Left hindlimb (tissue), 1 donor: ENCODE measurements at places on chromosomes 7 and 10.

GRCh38 chr10:132447446-132448247 is 50.6 kb downstream of the PWWP2B start:
- DNase-seq, result no peak

DNA sequence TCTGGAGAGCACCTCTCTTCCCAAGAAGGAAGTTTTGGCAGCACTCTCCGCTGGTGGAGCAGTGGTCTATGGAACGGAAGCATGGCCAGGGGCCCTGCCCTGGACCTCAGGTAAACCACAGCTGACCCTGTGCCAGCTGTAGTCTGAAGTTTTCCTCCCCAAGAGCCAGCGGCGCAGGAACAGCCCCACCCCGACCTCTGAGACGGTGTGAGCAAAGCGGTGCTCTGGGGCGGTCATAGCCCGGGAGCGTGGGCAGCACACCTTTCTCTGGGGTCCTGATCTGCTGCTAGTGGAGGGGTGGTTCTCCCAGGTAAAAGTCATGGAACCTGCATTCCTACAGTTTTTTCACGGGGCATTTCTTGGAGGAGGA is 52.6 kb downstream of the TSPAN15 start:
- no peak for DNase-seq

DNA sequence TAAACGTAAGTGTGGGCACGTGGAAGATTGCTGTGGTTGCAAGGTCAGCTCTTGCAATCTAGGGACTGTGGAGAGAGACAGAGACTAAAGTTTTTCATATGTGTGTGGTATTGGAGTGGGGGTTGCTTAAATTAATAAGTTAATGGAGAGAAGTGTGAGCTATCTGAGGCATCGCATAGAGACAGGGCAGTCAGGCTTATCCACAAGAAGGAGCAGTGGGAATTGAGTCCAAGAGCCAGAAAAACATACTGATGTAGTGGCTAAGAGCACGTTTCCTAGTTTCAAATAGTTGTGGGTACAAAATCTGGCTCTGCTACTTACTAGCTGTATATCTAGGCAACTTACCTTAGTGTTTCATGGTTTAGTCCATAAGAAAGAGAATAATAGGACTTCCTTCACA is 65.8 kb downstream of the SORCS3 start:
- no peak for DNase-seq

DNA sequence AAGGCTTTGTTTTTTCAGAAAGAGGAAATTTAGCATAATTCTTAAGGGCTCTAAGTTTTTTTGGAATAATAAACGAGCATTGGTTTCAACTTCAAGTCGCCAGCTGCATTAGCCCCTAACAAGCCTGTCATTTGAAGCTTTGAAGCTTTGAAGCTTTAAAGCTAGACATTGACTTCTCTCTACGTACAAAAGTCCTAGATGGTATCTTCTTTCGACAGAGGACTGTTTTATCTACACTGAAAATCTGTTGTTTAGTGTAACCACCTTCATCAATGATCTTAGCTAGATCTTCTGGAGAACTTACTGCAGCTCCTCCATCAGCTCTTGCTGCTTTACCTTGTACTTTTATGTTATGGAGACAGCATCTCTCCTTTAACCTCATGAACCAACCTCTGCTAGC is 79.6 kb upstream of the TMEM72 start:
- no peak for DNase-seq

GRCh38 chr7:46448478-46448877 is 527.4 kb upstream of the IGFBP3 start:
- no peak for DNase-seq

DNA sequence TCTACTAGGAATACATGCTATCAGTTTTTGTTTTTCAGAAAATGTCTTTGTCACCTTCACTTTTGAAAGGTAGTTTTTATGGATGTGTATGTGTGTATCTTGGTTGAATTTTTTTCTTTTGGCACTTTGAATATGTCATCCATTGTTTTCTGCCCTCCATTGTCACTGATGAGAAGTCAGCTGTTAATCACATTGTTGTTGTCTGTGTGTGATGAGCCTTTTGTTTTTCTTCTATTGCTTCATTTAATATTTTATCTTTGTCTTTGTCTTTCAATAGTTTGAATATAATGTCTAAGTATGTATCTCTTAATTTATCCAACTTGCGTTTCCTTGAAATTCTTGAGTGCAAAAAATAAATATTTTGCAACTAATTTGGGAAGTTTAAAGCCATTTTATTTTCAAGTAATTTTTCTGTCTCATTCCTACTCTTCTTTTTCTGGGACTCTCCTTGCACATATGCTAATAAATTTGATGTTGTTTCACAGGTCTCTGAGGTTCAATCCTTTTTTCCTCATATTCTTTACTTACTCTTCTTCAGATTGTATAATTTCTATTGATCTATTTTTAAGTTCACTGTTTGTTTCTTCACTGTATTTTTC is 546.9 kb upstream of the GHITM start:
- DNase-seq, result no peak

DNA sequence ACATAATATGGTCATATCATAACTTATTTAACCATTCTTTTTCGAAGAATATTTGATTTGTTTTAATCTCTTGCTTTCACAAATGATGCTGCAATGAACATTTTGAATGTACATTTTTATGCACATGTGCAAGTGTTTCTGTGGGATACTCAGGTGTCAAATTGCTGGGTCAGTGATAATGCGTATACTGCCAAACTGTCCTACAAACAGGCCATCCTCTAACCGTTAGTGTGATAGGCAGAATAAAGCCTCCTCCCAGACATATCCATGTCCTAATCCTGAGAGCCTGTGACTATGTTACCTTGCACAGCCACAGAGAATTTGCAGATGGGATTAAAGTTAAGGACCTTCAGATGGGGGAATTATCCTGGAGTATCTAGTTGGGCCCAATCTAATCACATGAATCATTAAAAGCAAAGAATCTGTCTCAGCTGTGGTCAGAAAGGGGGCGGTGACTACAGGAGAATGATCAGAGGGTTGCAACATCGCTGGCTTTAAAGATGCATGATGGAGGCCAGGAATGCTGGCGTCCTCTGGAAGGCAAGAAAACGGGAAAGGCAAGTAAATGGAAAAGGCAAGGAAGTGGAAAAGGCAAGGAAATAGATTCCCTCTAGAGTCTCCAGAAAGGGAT is 46.7 kb downstream of the FZD1 start:
- DNase-seq, result no peak

GRCh38 chr10:103917302-103918052 is 507 bp downstream of the STN1 start:
- no peak for DNase-seq

DNA sequence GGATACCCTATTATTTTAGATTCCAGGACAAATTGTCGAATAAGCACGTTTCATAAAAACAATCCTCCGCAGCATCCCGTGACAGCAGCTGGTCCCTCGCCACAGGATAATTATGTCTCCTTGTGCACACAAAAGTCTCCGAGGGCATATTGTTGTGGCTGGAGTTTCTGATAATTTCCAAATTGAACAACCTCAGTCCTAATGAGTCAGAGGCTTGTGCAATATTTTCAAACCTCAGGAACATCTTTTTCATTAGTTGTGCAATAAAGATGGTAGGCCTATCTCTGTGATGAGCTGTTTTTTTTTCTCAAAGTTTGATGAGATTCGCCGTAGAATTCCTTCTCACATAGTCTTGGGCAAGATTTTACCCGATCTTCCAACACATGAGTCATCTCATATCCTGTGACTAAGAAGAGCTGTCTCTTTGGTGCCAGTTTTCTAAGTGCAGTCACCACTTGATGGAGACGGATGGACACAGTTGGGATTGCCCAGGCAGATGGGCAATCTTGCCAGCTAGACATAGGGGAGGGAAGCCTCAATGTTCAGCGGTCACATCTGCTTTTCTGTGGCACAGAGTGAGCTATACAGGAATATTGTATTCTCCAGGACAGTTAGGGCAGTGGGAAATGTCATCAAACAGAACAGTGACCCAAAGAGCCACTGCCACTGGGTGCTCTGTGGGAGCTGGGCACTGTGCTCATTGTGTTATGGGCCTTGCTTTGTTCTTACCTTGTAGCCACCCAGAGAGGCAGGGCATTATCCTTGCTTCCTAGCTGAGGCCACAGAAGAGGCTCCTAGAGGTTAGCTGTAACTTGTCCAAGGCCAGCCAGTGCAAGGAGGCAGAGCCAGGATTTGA is 7.8 kb downstream of the HTRA1 start:
- no peak for DNase-seq

- no peak for DNase-seq
These were observed 13.3 kb downstream of the CDK6 start for GRCh38 chr7:92823042-92823441.

GRCh38 chr10:97682042-97682441 is 5.0 kb downstream of the AVPI1 start:
- DNase-seq, result no peak

DNA sequence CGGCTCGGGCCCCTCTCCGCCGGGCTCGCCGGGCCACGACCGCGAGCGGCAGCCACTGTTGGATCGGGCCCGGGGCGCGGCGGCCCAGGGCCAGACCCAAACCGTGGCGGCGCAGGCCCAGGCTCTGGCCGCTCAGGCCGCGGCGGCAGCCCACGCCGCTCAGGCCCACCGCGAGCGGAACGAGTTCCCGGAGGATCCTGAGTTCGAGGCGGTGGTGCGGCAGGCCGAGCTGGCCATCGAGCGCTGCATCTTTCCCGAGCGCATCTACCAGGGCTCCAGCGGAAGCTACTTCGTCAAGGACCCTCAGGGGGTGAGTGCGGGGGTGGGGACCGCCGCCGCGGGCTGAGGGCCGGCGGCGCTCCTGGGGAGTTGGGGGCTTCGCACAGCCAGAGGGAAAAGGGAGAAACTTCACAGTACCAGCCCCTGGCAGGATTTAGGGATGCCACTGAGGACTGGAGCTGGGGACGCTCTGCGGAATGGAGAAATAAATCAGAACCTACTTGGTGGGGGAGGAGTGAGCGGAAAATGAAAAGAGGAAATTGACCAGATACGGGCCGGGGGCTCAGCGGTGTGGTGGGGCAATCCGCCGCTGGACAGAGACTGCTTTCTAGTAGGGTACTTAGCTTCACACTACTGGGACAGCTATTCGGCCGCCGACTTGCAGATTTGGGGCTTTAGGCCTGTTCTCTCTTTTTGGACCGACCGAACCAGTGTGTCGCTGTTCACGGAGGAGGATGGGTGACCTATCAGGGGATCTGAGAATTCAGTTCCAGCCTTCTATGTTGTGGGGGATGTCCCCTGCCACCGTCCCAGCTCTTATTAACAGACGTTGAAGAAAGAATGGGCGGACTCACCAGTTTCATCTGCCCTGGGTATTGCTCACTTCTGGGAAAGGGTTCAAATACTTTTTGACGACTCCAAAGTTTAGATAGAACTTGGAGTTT is 669 bp downstream of the PI4K2A start:
- no peak for DNase-seq

DNA sequence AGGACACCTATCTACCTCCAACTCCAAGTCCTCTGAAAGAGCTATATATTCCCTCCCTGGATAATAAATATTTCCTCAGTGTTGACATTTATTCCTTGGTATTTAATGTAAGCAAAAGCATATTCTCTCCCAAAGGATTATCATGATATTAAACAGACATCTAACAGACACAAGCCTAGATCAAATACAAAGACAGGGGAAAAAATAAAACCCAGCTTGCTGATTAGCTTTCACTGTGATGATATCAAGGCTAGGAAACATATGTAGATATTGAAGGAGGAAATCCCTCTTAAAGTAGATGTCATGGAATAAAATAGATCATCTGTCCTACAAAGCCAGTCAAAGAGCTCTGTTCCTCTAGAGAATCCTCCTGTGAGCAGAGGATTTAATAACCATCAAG is 95.2 kb downstream of the CRPPA start:
- no peak for DNase-seq

GRCh38 chr7:31896925-31897324 is 173.3 kb downstream of the PDE1C start:
- no peak for DNase-seq
